Chondrocyte (in vitro differentiated cells): ENCODE measurements at places on chromosomes 7 and 10.
A peak's percentile ranks its signal among the peaks of the same experiment; 100 is the strongest.

GRCh38 chr10:3783682-3784432 lies 1.2 kb downstream of the KLF6 start:
- peak overlapping the region; percentile 99 for H3K27ac ChIP-seq
- H3K27me3 ChIP-seq, result no peaks in the 10 kb centered on the region
- DNase-seq, result no peak
- H3K4me1 ChIP-seq, result peaks cover 43% of the 10 kb centered on the region
- H3K36me3 ChIP-seq, result peaks cover 56% of the 10 kb centered on the region

DNA sequence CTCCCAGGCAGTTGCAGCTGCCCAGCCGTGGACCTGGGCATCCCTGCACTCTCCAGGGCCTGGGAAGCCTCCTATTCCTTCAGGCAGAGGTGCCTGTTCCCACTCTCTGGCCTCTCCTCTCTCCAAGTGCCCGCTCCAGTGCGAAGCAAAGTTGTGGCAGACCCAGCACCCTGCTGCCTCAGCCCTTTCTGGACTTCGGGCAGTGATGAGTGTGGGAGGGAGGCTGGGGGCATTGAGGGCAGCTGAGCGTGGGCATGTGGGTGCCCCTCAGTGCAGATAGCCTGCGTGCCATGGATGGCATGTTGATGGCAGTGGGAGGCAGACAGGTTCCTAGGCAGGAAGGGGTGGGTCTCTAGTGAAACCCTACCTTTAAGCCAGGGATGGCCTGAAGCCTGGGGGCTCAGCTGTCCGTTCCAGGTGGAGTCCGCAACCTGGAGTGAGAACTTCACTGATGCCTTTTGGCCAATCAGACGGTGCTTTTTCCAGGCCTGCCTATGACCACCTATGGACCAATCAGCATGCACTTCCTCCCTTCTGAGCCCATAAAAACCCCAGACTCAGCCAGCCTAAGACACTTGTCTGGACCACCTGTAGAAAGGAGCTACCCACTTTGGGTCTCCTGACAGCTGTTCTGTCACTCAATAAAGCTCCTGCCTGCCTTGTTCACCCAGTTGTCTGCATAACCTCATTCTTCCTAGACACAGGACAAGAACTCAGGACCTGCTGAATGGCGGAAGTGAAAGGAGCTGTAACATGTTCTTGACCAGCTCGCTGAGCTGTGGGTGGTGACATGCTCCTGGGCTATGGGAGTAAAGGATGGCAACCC lies 26.1 kb downstream of the SVIL start:
- H3K27me3 ChIP-seq, result no peaks in the 10 kb centered on the region
- peaks cover 11% of the 10 kb centered on the region for H3K36me3 ChIP-seq
- peaks cover 24% of the 10 kb centered on the region for H3K4me1 ChIP-seq
- H3K27ac ChIP-seq, result no peak overlapping the region
- no peak for DNase-seq
- H3K4me3 ChIP-seq, result no peak overlapping the region

- H3K4me3 ChIP-seq, result peak overlapping the region; percentile 68
- no peaks in the 10 kb centered on the region for H3K36me3 ChIP-seq
- H3K27ac ChIP-seq, result peak overlapping the region; percentile 95
- no peaks in the 10 kb centered on the region for H3K27me3 ChIP-seq
- DNase-seq, result no peak
These were observed 441.8 kb upstream of the AKR1E2 start for GRCh38 chr10:4384245-4384644.

DNA sequence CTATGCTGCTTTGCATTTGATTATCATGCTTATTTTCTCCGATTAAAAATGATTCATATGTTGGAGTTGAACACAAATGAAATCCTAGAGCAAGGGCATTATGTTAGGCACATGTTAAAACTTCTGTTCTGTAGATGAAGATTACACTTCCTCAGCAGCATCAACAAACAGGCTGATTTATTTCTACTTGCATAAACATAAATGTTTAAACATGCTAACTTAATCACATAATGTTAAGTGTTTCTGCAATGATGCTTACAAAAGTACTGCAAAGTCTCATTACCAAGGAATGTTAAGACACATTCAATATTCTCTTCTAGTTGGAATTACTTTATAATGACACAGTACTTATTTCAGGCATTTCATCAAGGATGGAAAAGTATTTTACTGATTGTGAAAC lies 770.8 kb downstream of the ANKRD7 start:
- no peak overlapping the region for H3K27ac ChIP-seq
- no peak for DNase-seq
- H3K4me3 ChIP-seq, result no peak overlapping the region
- no peaks in the 10 kb centered on the region for H3K27me3 ChIP-seq
- H3K36me3 ChIP-seq, result no peaks in the 10 kb centered on the region
- H3K4me1 ChIP-seq, result no peaks in the 10 kb centered on the region

DNA sequence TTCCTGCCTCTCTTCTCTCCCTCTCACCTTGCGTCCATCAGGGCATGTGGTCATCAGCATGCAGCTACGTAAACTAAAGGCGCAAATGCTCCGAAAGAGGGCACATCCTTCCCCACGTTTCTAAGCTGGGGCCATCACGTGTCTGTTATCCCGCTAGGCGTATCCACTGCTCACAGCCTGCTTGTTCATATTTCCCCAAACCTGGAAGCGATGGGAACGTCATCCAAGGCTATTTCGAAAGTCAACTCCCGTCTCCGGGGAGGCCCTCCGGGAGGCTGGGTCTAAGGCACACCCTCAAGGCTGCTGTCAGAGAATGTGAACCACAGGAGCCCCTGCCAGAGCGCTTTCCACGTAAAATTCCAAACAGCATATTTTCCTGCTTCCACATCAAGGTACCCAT lies 199.2 kb downstream of the DIP2C start:
- H3K27me3 ChIP-seq, result no peaks in the 10 kb centered on the region
- no peak overlapping the region for H3K4me3 ChIP-seq
- peak overlapping the region; percentile 63 for H3K27ac ChIP-seq
- DNase-seq, result no peak
- H3K36me3 ChIP-seq, result peaks cover 3% of the 10 kb centered on the region

GRCh38 chr10:61939902-61940301 lies 38.4 kb downstream of the ARID5B start:
- H3K4me1 ChIP-seq, result peaks cover 81% of the 10 kb centered on the region
- no peak for DNase-seq
- no peaks in the 10 kb centered on the region for H3K27me3 ChIP-seq

DNA sequence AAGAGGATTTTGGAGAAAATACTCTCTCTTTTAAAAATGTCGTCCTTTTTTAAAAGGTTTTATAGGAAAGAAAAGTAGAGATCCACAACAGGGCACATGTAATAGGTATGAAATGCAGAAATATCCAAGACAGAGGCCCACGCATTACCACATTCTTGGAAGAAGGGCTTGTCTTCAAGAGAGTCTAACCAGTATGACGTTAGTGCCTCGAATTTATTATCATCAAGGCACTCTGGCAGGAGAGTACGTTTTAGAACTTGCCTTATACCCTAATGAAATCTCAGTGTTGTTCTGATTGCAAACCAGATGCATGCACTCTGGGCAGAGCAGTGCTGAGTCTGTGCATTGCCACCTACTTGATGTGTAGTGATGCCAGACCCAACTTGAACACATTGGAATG lies 342.6 kb upstream of the NFE2L3 start:
- DNase-seq, result no peak
- H3K36me3 ChIP-seq, result peaks cover 1% of the 10 kb centered on the region
- H3K27me3 ChIP-seq, result no peaks in the 10 kb centered on the region
- no peak overlapping the region for H3K4me3 ChIP-seq
- H3K27ac ChIP-seq, result peak overlapping the region; percentile 75

DNA sequence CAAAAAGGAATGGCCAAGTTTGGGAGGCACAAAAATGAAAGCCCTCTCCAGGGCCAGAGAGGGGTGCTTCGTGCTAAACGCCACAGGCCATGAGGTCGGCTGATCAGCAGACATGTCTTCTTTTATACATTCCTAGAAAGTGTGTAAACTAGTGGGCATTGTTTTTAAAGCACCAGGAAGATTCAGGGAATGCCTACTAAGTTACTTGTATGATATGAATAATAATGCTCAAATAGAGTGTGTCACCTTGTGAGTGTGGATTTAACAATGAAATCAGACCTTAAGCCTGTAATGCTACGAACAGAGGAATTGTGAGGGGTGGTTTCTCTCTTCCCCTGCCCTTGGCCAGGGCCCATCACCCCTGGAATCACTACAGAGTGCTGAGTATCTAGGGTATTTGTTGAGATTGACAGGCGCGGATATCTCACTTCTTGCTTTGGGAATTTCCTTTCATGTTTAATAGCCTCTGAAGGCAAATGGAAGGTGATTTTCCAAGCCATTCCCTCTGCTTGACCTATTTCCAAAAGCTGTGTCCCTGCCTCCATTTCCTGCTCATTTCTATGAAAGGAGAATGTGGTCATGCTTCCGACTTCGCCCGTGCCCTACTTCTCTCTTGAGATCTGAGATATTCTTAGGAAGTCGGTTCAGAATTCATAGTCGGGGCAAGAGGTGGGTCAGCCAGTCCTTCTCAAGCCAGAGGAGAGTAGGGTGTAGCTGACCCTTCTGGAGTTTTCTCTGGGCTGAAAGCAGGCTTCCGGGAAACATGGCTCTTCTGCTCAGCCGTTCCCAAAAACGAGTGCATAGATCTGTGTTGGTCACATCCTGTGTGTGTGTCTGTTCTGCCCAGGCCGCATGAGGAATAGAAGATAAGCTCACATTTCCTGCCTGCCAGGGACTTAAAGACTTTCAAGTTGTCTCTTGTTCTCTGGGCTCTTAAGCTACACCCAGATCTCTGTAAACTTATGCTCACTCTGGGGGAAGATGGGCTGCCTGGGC lies 167.8 kb upstream of the ITGB1 start:
- H3K4me1 ChIP-seq, result peaks cover 58% of the 10 kb centered on the region
- no peak for DNase-seq
- H3K36me3 ChIP-seq, result no peaks in the 10 kb centered on the region
- peak overlapping the region; percentile 49 for H3K27ac ChIP-seq
- H3K4me3 ChIP-seq, result no peak overlapping the region
- no peaks in the 10 kb centered on the region for H3K27me3 ChIP-seq

- peaks cover 4% of the 10 kb centered on the region for H3K27me3 ChIP-seq
- H3K27ac ChIP-seq, result no peak overlapping the region
- no peak overlapping the region for H3K4me3 ChIP-seq
- DNase-seq, result no peak
- H3K4me1 ChIP-seq, result peaks cover 5% of the 10 kb centered on the region
These were observed 212.3 kb upstream of the ZMIZ1 start for GRCh38 chr10:78856421-78856820.

DNA sequence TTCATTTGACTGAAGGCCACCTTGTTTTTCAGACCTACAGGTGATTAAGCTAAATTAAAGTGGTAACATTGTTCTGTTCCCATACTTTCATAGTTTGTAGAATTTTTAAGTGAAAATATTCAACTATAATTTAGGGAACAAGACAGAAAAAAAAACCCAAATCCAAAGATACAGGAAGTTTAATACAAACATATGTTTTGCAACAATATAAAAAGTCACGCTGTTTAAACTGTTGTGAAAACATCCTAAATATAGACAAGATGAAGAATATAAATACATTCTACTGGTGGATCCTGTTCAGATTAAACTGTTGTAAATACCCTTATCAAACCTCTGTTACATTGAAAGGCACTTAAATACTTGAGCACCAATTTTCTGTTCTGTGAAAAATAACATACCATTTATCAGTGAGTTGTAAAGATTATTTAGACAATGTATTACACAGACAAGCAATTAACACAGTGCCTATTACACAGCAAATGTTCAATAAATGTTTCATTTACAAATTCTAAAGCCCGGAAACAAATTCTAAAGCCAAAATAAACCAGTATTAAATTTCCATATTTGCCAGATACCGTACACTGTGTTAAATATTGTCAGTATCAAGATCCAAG lies 14.2 kb downstream of the ASZ1 start:
- no peak overlapping the region for H3K27ac ChIP-seq
- H3K27me3 ChIP-seq, result peaks cover 26% of the 10 kb centered on the region
- no peak for DNase-seq
- no peaks in the 10 kb centered on the region for H3K36me3 ChIP-seq
- H3K4me1 ChIP-seq, result peaks cover 3% of the 10 kb centered on the region

GRCh38 chr7:29345590-29345989 lies 151.0 kb downstream of the CHN2 start:
- H3K27ac ChIP-seq, result no peak overlapping the region
- no peak overlapping the region for H3K4me3 ChIP-seq
- no peaks in the 10 kb centered on the region for H3K36me3 ChIP-seq
- DNase-seq, result no peak

DNA sequence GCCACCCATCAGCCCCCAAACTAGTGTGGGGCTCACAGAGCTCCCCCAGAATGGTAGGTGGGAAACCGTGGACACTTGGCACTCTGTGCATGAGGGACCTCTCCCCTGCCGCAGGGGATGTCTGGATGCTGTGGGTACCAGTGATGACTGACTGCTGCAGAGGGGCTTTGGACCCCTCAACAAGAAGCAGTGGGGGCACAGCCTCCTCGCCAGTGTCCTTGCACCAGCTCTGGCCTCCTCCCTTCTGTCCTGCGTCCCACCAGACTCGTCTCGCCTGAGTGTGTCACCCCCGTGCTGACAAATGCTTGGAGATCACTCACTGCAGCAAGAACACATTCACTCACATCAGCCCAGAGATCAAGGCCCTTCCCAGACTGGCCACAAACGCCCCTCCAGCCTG lies 37.3 kb upstream of the R3HCC1L start:
- no peaks in the 10 kb centered on the region for H3K36me3 ChIP-seq
- H3K27me3 ChIP-seq, result peaks cover 46% of the 10 kb centered on the region
- no peak overlapping the region for H3K4me3 ChIP-seq
- H3K4me1 ChIP-seq, result peaks cover 3% of the 10 kb centered on the region
- H3K27ac ChIP-seq, result no peak overlapping the region
